Stimulated activated CD8-positive, alpha-beta memory T cell treated with anti-CD3 and anti-CD28 coated beads, Interleukin-4, amount 100 ng/mL, for 24 hours (primary cell): ENCODE measurements at places on chromosomes 7 and 10.
A peak's percentile ranks its signal among the peaks of the same experiment; 100 is the strongest.

GRCh38 chr10:28842321-28842720 lies 165.0 kb downstream of the BAMBI start:
- no peak for DNase-seq

DNA sequence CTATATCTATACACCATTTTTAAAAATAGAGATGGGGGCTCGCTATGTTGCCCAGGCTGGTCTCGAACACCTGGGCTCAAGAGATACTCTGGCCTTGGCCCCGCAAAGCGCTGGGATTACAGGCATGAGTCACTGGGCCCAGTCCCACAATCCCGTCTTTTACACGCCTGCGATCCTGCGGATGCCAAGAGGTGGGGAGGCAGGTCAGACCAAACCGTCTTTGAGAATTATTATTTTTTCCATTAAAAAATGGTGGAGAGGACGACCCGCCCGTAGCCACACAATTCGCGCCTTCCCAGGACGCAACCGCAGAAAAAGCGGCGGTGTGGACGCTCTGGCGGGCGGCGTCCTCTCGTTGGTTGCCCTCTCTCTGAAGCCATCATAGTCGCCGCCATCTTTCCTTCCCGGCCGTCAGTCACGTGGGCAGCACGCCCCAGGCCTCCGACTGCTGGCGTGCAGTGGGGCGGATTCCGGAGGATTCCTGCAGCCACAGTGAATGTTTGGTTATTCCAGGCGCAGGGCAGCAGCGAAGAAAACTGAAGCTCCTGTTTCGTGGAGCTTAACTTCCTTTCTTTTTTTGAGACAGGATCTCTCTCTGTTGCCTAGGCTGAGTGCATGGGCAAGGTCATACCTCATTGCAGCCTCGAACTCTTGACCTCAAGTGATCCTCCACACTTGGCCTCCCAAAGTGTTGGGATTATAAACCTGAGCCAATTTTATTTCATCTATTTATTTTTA lies 9.9 kb upstream of the EPHB4 start:
- DNase-seq = peak; percentile 75

DNA sequence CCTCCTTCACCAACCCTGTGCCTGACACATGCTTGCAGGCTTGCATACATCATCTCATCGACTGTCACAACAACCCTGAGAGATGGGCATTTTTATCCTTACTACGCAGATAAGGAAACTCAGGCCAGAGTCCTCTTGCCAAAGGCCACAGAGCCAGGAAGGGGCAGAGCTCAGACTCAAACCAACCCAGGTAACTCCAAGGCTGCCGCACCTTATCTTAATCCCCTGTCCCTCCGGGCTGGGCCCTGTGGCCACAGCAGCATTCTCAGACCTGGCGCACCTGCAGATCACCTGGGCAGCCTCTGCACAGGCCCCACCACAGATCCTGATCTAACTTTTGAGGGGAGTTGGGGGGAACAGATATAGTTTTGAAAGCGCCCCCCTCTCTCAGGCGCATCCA lies 35.1 kb downstream of the SORBS1 start:
- DNase-seq = no peak

DNA sequence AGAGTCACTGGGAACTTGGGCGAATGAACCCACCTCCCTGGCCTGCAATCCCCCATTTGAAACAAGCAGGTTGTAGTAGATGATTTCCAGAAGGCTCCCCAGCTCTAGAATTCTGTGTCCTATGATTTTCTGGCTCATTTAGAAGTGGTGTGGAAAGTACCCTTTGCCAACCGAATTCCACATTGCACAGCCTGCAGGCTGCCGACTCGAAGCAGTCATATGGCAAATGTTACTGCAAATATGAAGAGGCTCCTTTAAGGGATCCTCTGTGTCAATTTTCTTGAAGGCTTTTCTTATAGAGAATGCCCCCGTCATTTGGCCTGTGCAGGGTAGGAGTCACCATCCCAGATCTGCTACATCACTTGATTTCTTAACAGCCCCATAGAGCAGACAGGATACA lies 5.6 kb downstream of the PODXL start:
- DNase-seq = no peak

DNA sequence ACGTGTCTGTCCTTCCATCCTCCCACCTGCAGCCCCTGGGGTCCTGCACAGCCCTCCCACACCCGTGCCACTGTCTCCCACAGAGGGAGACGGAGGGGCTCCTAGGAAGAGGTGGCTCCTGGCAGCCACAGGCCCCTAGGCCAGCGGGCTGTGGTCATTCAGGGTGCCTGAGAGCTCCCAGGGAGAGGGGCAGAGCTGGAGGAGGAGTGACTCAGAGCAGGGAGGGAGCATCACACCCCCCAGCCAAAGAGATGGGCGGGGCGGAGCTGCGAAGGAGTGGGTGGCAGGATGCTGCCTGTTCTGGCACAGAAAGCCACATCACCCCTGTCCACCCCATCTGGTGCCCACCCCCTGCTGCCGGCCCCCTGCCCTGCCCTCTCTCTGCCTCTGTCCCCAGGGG lies 50.5 kb downstream of the STK32C start:
- peak; percentile 46 for DNase-seq

GRCh38 chr7:51188987-51189386 lies 127.6 kb downstream of the COBL start:
- DNase-seq = no peak

GRCh38 chr7:156907656-156908055 lies 14.7 kb upstream of the LMBR1 start:
- no peak for DNase-seq

DNA sequence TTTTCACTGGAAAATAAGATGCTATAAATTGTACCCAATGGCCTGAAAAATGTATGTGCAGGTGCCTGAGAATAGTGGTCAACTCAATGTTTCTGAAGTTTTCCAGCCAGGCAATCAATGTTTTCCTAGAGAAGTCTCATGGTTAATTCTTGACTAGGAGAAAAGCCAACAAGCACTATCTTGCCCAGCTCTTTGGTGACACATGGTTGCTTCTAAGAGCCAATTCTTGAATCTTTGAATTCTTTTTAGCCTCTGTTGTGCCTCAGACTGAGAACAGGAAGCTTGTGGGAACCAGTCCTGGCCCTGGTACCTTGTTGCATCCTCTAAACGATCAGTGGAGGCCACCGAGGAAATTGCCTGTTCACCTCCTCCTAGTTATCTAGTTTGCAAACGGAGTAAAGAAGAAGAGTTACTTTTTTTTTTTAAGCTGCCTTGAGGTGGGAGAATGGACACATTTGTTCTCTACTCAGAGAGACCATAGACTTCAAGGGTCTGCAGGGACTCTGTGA lies 144.0 kb upstream of the MKLN1 start:
- DNase-seq = no peak

DNA sequence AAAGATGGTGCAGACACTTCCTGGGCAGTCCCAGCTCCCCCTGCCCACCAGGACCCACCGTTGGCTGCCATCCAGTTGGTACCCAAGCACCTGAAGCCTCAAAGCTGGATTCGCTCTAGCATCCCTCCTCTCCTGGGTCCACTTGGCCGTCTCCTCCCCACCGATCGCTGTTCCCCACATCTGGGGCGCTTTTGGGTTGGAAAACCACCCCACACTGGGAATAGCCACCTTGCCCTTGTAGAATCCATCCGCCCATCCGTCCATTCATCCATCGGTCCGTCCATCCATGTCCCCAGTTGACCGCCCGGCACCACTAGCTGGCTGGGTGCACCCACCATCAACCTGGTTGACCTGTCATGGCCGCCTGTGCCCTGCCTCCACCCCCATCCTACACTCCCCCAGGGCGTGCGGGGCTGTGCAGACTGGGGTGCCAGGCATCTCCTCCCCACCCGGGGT lies 14.5 kb upstream of the LIMK1 start:
- DNase-seq = no peak

GRCh38 chr7:131482800-131483199 lies 73.6 kb downstream of the PODXL start:
- no peak for DNase-seq

DNA sequence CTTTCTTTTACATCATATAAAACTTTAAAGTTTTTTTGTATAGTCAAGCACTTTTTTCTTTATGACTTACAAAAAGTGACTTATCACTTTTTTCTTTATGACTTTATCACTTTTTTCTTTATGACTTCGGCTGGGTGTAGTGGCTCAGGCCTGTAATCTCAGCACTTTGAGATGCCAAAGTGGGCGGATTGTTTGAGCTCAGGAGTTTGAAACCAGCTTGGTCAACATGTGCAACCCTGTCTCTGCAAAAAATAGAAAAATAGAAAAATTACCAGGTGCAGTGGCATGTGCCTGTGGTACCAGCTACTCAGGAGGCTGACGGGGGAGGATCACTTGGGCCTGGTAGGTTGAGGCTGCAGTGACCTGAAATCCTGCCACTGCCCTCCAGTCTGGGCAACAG lies 108.8 kb upstream of the CSTF2T start:
- DNase-seq = no peak

DNA sequence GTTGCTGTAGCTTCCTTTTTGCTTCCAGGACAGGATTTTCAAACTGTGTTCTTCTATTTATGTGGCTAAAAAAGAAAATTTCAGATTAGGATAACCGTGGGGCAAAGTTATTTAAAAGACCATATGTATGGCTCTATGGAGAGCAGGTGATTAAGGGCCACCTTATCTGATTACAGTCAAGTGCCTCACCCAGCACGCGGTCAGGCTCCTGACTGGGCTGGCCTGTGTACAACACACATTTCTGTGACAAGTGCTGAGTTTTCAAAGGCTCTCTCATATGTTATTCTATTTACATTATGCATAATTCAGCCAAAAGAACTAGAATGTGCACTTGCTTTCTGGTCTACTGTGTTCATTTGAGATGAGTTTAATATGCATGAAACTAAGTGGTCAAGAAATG lies 547.4 kb downstream of the PHTF2 start:
- no peak for DNase-seq

DNA sequence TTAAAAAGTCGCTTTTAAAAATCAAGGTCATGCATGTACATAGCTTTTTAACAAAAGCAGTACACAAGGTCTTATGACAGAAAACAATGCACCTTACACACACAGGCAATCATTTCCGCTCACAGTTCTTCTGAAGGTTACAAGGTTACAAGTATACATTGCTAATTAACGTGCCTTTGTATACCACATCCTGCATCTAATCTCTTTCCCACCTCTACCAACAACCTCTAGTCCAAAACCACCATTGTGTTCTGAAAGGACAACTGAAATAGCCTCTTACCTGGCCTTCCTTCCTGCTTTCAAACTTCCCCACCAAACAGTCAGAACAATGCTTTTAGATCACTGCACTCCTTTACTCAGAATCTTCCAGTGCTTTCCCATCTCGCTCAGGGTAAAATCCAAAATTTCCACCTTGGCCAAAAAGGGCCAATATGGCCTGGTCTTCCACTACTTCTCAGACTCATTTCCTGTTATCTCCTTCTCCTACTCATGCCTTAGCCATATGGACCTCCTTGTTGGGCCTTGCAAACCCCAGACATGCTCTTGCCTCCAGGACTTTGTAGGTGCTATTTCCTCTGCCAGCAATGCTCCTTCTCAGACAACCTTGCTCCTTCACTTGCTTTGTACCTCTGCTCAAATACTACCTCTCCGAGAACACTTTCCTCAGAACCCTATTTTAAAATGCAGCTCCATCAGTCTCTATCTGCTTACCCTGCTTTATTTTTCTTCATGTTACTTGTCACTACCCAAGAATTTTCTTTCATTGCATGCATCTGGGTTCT lies 205.4 kb downstream of the DNAJC1 start:
- no peak for DNase-seq

DNA sequence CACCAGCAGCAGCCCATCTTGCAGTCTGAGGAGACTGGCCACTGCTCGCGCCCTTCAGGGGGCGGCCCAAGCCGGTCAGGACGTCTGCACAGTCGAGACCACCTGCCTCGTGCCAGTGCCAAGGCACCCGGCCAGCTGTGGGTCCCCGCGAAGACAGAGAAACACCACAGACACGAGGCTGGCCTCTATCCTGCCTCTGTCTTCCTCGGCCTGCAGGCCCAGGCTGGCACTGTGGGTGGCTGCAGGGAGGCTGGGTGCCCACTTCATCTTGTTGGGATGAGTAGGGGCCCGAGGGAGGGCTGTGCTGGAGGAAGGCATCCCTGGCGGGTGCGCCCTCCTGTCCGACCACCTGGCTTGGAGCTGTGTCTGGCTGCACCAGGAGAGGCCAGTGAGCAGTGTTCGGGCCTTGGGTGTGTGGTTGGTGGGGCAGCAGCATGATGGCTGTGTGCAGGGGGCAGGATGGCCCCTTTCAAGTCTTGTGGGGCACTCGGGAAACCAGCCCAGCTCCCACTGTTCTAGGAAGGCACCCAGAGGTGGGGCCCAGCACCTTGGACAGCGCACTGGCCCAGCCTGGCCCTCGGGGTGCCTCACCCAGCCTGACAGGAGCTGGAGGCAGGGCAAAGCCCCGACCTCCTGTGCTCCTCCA lies 7.3 kb downstream of the DPYSL4 start:
- no peak for DNase-seq

DNA sequence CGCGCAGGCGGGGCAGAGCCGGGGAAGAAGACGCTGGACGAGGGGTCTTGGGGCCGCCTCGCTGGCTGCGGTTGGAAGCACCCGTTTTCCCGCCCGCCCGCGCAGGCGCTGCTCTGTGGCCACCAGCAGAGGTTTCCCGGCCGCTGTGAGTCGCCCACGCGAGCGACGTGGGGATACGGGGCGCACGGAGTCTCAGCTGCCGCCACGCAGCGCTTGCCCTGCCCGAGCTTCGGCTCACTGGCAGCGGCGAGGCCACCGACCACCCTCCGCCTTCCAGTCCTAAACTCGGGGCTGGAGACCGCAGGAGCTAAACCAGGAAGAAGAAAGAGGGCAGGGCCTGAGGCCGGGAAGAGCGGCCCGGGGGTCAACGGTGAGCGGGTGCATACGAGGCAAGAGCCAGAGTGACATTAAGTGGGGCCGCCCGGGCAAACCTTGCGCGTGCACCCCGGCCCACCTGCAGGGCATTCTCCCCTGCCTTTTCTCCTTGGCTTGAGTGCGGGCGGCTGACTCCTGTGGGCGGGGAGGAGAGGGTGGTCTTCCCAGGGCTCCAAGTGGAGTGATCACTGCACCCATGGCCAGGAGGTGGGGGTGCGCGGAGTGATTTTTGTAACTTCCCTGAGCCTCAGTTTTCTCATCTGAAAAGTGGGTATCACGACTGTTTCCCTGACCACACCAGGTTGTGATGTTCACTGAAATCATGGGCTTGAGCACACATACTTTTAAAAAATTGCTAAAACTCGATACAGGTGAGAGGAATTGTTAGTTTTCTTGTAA lies 7.1 kb upstream of the EMX2 start:
- no peak for DNase-seq

- no peak for DNase-seq
Measured at GRCh38 chr7:29274146-29275017, 79.8 kb downstream of the CHN2 start.

GRCh38 chr10:12191715-12192114 lies 4.0 kb downstream of the NUDT5 start:
- DNase-seq = no peak

- DNase-seq = no peak
Measured at GRCh38 chr10:10657139-10657760, 360.4 kb upstream of the CELF2 start.

- no peak for DNase-seq
Measured at GRCh38 chr10:11605807-11606408, 5.5 kb downstream of the USP6NL start.

- DNase-seq = no peak
Measured at GRCh38 chr7:39709768-39710311, 86.5 kb downstream of the RALA start.

- DNase-seq = no peak
Measured at GRCh38 chr7:130884437-130885417, 150.7 kb upstream of the KLF14 start.
